ENCODE measurements at places on chromosomes 2 and 18.

- no peak for DNase-seq
Observed at GRCh38 chr2:118403658-118404451, 315.6 kb downstream of the INSIG2 start.

DNA sequence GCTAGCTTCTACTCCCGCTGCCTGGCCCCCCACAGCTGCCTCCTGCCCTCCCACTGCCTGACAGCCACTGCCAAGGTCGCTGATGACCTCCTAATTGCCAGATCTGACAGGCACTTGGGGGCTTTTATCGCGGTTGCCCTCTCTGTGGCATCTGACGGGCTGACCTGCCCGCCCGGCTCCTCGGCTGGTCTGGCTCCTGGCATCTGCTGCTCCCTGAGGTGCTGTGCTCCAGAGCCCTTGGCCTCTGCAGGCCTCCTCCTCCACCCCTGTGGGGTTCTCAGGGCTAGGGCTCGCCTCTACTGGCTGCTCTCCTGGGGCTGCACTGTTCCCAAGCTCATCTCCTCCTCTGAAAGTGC lies 43.1 kb downstream of the INHBB start:
- no peak for DNase-seq

DNA sequence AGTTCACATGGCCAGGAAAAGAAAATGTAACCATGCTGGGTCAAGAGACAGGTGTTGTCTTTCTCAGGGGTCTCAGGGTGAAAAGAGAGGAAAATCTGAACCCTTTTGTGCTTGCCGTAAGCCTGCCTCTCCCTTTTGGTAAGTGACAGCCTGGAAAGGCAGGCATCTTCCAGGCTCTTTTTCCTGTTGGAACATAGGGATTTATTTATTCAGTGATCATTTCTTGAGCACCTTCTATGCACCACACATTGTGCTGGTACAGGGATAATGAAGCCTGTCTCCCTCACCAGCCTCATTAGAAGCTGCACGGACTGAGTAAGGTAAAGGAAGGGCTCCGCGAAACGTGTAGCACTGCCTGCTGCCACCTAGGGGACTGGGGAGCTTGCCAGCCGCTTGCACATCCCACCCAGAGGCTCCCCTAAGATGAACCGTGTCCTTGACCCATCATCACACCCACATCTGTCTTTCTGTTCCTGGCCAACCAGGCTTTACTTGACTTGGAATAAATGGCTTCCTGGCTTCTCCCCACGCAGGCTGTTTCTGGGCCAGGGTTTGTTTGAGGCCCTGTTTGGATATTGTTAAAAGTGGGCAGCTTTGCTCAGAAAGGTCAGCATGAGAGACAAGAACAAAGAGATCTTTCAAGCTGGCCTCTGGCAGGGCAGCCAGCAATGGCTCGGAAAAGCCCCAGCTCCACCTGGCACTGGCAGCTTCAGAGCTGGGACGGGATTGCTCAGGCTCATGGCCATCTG lies 73.3 kb upstream of the MCFD2 start:
- no peak for DNase-seq

- no peak for DNase-seq
Observed at GRCh38 chr2:37287966-37288365, 36.7 kb downstream of the PRKD3 start.

DNA sequence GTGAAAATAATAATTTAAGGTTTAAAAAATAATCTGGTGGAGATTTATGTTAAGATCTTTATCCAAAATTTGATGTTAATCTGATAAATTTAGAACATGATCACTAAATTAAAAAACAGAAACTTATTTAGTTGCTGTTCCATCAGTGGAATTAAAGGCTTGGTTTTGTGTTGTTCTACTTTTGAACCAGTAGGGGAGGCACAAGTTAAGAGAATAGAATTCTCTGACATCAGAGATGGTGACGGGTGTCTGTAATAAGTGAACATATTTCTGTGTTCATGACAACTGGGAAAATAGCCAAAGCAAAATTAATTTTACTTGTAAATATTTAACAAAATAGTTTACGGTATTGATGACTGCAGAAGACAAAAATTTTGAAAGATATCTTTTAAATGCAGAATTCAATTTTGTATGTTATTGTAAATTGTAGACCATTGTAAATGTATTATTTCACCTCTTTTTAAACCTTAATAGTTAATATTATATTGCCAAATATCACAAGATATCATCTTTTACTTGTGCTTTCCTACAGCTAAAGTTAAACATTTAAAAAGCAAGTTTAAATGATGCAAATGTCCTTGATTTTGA lies 106.0 kb downstream of the UBR3 start:
- DNase-seq = no peak

DNA sequence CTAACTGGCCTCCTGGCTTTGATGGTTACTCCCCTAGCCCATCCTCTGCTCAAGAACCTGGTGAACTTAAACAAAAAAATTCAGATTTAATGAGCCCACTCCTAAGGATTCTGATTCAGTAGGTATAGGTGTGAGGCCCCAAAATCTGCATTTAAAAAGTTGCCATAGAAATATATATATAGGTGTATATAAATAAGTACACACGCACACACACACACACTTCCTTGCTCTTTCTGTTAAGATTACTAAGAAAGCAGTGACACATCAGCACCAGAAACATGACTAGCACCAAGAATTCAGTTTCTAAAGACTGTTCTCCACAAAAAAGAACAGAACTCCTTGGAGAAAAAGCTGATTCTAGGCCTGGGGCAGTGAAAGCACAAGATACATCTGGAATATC lies 17.8 kb downstream of the EML6 start:
- no peak for DNase-seq

- no peak for DNase-seq
Observed at GRCh38 chr2:133654949-133655348, 86.7 kb upstream of the NCKAP5 start.

GRCh38 chr2:233409286-233409991 lies 55.1 kb downstream of the DGKD start:
- DNase-seq = no peak

DNA sequence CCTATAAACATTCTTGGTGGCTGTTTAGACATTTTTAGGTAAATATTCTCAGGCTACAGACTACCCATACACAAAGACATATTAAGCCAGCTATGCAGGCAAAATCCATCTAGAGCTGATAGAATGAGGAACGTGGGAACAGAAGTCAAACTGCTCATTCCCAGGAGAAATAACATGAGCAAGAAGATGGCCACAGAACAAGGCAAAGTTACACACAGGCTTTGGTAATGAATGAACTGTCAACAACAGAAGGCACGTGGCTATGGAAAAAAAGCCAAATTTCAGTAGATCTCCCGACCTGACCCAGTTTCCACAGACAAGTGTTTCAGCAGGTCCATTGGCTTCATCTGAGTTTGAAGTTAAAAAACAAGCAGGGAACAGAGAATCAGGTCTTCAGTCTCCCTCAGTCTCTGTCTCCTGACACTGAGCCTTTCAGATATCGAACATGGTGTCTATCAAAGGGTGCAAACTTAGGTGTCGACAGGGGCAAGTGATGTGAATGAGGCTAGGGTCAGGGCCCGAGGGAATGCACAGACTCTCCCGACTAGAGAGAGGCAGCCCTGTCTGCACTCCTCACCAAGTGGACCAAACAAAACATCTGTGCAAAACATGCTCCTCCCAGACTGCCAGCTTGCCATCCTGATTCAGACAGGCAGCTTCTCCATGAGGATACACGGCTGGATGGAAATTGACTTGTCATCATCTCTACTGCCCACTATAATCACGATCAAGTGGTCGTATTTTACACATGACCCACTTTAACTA lies 25.9 kb downstream of the SIGLEC15 start:
- DNase-seq = no peak

DNA sequence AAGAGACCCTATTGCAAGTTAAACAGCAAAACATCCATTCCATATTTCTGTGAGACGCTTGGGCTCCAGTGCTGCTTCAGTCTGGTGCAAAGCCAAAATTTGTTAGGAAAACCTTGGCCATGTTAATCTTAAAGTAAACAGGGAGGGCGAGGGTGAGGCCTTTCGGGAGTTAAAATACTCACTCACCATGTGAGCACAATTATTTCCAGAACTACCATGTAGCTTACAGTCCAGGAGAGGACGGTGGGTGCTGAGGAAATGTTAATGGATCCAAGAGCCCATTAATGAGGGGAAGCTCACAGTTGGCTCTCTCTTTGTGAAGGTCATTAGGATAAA lies 286.4 kb downstream of the SLC8A1 start:
- DNase-seq = no peak

DNA sequence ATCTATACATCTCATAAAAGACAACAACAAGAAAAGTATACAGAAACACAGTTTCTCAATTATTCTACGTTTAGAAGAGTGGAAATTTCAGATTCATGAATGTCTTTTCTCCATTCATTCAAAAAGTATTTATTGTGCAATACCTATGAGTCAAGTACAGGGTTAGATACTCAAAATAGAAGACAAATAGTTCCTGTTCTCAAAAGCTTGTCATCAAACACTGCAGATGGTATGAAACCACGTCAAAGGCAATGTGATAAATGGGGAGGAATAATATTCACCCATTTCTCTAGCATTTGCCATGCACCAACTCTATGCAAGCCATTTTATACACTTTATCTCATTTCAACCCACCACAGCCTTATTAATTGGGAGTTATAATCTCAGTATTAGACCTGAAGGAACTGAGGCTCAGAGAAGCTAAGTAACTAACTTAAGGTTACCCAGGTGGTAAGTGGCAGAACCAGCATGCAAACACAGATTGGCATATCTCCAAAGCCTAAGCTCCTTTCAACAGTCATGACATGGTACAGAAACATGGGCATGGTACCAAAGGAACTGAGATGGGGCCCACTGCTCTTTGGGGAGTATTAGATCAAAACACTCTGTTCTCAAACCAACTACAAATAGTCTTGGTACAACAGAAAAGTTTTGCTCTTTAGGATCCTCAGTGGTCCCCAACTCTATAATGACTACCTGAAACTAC lies 67.2 kb upstream of the NPAS2 start:
- DNase-seq = no peak

- no peak for DNase-seq
Observed at GRCh38 chr2:43142921-43143438, 83.4 kb downstream of the ZFP36L2 start.

- DNase-seq = no peak
Observed at GRCh38 chr2:177403838-177404237, 11.3 kb downstream of the AGPS start.

GRCh38 chr2:217151509-217152206 lies 291.8 kb upstream of the TNP1 start:
- DNase-seq = no peak

DNA sequence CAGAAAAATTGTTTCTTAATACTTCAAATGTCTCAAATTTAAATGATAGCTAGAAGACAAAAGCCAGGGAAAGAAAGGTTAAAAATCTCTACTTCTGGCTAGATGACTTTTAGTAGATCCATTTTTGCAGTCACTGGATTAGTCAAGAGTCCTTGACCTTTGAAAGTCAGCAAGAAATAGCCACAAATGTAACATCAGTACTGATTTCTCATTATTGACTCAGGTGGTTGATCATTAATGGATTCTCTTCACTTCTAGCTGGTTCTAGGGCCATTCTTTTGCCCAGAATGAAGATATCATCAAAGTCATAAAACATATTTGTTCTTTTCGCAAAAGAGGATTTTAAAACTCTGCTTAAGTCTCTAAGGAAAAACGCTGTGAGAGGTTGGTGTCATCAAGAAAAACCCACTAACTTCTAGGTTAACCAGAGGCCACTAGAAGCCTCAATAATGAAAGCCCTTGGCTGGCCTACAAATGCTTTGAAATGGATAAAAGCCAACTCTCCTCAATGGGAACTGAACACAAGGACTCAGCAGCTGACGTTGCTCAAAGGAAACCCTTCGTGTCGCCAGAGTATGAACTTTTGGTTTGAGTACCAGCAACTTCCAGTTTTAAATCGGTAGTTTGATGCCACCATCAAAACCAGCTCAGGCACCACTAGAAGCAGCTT lies 66.3 kb downstream of the IRS1 start:
- DNase-seq = no peak

GRCh38 chr2:32951672-32952071 lies 4.9 kb downstream of the LTBP1 start:
- DNase-seq = no peak

DNA sequence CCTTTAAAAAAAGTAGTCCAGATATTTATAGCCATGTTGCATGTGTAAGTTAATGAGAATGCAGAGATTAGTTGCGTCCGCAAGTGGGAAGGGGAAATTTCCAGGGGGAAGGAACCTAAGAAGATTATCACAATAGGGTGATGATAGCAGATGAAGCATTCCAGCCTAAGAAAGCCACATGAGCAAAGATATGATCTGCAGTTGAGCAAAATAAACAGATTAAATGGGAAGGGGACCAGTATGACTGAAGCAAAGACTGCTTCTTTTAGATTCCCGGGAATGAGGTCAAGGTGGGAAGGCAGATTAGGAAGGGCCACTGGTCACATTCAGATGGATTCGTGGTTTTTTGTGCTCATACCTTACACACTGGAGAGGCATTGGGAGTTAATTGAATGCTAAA lies 154.6 kb upstream of the CDH2 start:
- no peak for DNase-seq

DNA sequence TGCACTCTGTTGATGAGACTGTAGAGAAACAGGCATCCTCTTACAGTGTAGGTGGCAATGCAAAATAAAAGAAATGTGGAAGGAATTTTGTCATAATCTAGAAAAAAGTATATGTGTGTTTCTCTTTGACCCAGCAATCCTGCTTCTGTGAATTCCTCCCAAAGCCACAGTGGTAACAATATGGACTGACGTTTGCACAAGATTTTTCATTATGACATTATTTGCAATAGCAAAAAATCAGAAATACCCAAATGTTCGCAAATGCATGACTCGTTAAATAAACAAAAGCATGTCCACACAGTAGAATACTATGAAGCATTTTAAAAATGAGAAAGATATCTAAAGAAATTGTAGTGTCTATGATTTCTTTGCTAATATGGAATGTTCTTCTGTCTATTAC lies 255.2 kb upstream of the NRP2 start:
- DNase-seq = no peak

DNA sequence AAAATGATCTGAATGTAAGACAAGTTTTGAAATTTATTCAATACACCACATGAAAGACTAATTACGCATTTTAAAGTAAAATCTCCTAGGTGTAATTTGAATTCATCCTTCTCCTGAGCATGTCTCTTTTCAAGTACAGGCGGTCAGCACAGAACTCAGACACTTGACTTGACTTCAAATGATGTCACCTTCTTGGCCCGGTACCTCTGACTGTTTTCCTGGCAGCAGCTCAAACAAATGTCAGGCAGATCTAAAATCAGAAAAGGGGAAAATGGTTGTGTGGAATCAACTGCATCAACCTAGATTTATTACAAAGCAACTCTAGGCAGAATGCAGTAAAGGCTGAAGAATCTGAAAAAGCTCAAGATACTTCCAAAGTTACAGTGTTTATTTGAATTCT lies 11.4 kb upstream of the PROKR1 start:
- DNase-seq = no peak

- no peak for DNase-seq
Observed at GRCh38 chr2:88602022-88602421, 25.2 kb downstream of the EIF2AK3 start.

DNA sequence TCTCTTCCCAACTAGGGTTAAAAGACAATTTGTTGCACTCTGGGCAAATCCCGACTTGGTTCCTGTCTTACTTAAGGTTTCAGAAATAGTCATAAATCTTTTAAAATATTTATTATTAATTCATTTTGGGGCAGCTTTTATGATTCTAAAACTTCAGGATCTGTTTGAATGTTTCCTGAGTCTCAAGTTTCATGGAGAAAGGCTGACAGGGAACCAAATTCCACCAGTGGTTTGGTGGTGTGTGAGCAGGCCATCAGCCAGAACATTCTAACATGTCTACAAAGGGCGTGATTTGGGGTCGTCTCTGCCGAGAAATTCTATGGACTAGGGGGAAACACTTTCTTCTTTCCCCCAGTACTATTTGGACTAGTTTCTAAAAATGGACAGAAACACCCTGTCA lies 366.4 kb downstream of the ZNF521 start:
- no peak for DNase-seq

GRCh38 chr2:217276433-217276832 lies 416.6 kb upstream of the TNP1 start:
- no peak for DNase-seq
